ENCODE measurements at places on chromosomes 7 and 10. TPM values are rescaled to one million over a fixed set of nuclear protein-coding genes. Genes with fewer than 3 reads are reported as not detected.

The FLNC gene
- total RNA-seq = 133 TPM

The DUSP5 gene
- total RNA-seq = 21.6 TPM

The CYP3A7 gene
- not detected for total RNA-seq

The MRLN gene
- total RNA-seq = not detected

The ZPBP gene
- total RNA-seq = not detected

The TEX36 gene
- total RNA-seq = not detected

The ZNF425 gene
- 0.73 TPM for total RNA-seq

The PRSS37 gene
- not detected for total RNA-seq

The SDK1 gene
- 0.18 TPM for total RNA-seq

The FXYD4 gene
- not detected for total RNA-seq

DNA sequence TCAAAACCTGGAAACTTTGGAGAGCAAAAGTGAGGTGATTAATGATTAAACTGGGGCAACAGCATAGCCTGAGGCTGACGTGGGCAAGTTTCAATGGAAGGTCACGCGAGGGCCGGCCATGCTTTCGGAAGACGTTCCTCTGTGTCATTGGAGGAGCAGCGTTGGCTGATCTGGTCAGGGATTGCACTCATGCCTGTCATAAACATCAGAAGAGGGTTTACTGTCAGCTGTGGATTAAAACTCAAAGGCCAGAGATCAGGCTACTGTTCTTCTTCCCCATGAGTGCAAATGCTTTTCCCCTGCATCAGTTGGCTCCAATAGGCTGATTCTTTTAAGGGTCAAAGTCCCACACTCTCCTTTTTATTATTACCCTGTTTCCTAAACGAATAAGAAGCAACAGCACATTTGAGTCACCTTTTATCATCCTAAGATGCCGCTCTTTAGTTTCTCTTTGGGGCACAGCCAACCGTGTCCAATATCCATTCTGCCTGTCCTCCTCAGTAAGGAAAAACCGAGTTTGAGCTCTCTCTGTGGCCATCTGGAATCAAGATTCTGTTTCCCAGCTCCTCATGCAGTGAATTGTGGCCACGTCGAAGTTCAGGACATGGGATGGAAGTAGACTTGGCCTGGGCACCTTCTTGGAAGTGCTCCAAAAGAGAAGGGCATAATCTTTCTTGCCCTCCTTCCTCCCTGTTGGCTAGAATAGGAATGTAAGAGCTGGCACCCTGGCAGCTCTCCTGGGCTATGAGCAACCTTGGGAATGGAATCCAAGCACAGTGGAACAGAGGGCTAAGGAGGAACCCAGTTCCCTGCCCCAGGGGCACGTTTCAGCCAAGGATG lies 62.5 kb upstream of the INSIG1 start:
- no peak for DNase-seq

DNA sequence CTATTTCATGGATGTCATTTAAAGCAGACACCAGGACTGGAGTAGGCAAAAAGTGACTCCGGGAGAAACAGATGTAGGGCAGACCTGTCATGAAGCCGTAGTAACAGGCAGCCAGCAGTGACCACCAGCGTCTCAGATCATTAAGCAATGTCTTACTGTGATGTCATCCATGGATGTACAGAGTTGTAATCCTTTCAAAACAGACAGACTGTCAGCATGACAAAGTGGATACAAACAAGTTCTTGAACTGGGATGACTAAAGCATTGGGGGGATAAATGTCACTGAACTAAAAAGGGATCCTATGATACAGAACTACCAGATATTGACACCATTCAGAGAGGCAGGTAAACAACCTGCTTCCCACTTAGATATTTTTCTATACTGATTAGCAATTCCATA lies 675.5 kb downstream of the PARD3 start:
- DNase-seq = no peak

GRCh38 chr10:131802156-131802915 lies 98.5 kb upstream of the PPP2R2D start:
- DNase-seq = no peak

DNA sequence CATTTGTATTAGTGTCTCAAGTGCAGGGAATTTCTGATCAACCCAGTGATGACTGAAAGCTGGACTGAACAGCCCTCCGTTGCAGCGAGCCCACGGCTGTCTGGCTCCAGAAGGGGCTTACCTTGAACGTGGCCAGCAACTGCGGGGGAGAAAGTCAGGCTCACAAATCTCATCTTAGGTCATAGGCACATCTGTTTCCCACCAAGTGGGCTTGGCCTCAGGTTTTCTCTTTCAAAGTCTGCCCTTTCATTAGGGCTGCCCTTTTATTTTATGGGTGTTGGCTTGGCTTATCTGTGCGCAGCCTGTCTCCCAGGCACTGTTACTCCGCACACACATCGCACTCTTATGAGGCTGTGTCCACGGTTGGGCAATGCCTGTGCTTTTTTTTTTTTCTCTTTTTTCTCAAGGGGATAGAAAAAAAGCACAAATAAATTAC lies 178.0 kb downstream of the JCAD start:
- no peak for DNase-seq

GRCh38 chr7:121394709-121395140 lies 1.4 kb downstream of the FAM3C start:
- DNase-seq = no peak

DNA sequence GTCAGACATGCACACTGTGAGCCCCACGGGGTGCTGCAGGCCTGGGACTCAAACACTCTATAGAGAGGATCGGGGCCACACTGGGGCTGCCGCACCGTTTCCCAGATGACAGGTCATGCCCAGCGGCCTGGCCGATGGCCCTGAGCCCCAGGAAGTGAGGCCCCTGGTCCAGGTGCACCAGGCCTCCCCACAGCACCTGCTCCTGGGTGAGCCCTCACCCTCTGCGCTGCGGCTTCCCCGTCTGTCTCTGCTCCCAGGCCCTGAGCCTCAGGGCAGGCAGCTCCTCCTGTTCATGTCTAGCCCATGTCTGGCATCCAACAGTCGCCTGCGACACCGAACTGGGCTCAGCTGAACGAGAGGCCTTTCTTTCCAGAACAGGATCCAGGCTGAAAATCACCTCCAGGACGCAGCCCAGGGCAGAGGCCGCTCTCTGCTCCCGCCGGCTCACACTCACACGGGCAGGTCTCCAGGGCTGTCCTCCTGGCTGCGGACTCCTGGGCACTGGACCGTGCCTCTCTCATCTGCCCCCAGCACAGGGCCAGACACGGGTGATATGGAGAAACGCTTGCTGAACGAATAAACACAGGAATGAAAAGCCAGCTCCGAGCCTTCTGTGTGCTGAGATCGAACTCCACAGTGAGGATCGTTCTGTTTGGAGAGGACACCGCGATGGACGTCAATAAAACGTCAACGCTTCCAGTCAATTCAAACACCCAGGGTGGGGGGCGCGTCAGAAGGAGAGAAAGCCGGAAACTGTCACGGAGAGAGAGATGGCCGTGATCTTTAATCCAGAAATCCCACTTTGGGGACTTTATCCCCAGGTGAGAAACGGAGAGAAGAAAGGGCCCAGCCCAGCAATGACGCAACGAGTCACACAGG lies 202.4 kb downstream of the ELFN1 start:
- no peak for DNase-seq

DNA sequence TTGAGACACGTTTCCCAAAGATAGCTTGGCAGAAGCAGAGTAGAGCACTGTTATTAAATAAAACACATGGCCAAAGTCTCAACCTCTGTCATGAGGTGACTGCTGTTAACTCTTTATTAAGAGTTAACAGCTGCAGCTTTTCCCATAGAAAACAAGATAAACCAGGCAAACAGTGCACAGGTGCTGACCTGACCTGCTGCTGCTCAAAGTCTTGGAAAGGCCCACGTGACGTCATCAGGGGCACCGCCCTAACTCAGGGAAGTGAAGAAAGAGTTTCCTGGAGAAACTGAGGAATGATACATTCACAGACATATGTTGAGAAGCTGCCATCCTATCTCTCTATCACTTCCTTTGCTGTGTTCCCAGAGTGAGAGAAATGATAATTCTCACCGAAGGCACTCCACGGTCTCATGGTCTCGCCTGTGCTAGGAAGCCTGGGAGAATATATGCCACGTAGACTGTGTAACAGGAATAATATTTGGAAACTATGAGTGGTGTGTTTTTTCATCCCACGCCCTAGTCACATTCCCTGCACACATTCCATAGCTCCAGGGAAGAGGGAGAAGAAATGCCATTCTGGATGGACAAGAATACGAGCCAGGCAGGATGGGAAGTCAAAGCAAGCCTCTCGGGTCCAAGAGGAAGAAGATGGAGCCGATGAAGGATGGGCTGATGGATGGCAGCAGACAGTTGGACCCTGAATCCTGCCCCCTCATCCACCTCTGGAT lies 146.2 kb upstream of the NFE2L3 start:
- no peak for DNase-seq

GRCh38 chr7:34038816-34039470 lies 133.6 kb downstream of the BMPER start:
- DNase-seq = no peak

DNA sequence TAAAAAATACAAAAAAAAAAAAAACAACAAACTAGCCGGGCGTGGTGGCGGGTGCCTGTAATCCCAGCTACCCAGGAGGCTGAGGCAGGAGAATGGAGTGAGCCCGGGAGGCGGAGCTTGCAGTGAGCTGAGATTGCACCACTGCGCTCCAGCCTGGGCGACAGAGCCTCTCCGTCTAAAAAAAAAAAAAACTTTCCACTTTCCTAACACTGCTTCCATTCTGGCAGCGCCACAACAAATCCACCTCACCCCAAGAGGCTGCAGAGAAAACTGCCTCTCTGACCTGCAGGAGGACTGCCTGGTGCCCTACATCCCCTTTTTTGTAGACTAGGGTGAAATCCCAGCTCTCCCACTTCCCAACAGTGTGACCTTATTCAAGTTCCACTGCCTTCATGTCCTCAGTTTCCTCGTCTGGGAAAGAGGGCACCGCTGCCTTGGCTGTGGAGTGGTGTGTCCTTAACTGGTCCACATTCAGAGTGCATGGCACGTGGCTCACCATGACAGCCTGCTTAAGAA lies 2.6 kb upstream of the MBL2 start:
- no peak for DNase-seq

- no peak for DNase-seq
Observed at GRCh38 chr7:22998519-22998896, 15.4 kb downstream of the HYCC1 start.
